Dermis microvascular lymphatic vessel endothelial cell (primary cell): ENCODE measurements at places on chromosomes 6 and 20. TPM values are rescaled to one million over a fixed set of nuclear protein-coding genes. Genes with fewer than 3 reads are reported as not detected.
A peak's percentile ranks its signal among the peaks of the same experiment; 100 is the strongest.

Gene MYMX
- 0.13 TPM in 1 of 2 replicates, not detected in the other for total RNA-seq

Gene RHAG
- total RNA-seq: not detected in 2 replicates

Gene ATP9A
- total RNA-seq: 54.0 and 75.5 TPM in 2 replicates

Gene MEI4
- not detected in 2 replicates for total RNA-seq

Gene BPIFB2
- not detected in 2 replicates for total RNA-seq

Gene KIAA1755
- 0.13 TPM in 1 of 2 replicates, not detected in the other for total RNA-seq

Gene TFB1M
- 10.2 and 12.1 TPM in 2 replicates for total RNA-seq

Gene PRR18
- total RNA-seq: not detected in 2 replicates

Gene ARMH2
- total RNA-seq: not detected in 2 replicates

Gene INSM1
- total RNA-seq: not detected in 2 replicates

Gene TMEM200A
- total RNA-seq: under 0.01 TPM in 2 replicates

Gene ZSCAN16
- total RNA-seq: 10.5 and 12.1 TPM in 2 replicates

Gene SNAI1
- 1.0 and 1.6 TPM in 2 replicates for total RNA-seq

Gene WFDC2
- not detected in 2 replicates for total RNA-seq

Gene KCNS1
- under 0.01 and 0.25 TPM in 2 replicates for total RNA-seq

Gene GTSF1L
- not detected in 2 replicates for total RNA-seq

- no peak for DNase-seq
Measured at GRCh38 chr6:55490871-55491270, 88.1 kb downstream of the HMGCLL1 start.

GRCh38 chr20:44772636-44773035 is 27.0 kb downstream of the KCNK15 start:
- DNase-seq: no peak

DNA sequence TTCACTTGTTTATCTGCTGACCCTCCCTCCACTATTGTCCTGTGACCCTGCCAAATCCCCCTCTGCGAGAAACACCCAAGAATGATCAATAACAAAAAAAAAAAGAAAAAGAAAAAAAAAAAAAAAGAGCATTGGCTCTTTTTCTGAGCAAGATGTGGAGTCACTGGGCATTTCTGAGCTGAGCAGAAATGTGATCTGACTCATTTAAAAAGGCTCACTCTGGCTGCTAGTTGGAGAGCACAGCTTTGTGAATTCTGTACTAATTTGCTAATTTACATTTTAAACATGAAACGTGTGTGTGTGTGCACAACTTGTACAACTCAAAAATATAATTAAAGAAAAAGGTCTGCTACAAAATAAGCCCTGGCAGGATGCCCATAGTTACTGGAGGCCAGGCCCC is 20.2 kb downstream of the SCML4 start:
- DNase-seq: no peak

DNA sequence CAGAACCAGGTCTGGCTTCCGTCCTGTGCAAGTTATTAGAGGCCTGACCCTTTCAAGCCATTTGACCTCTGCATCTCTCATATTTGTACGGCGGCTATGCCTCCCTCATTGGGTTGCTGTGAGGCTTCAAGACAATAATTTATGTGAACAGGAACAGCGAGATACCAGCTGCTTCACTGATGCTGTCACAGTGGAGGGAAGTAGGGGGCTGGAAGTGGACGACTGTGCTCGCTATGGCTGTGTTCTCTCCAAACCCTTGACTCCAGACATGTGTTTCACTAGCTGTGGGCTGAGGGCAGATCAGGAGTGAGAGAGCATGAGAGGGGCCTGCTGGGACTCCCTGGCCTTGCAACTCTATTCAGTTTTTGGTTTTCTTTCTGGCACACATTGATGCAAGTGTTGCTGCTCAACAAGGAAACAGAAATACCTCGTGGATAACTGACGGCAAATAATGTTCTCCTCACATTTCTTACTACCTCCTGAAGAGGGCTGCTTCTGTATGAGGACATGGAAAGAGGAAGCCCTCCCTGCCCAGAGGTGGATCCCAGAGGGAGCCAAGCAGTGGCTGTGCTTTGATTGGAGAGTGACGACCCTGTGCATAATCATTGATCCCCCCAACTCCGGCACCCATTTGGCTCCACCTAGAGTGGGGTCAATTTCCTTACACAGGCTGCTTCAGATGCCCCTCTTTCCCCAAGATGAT is 34.7 kb upstream of the SCP2D1 start:
- no peak for DNase-seq

DNA sequence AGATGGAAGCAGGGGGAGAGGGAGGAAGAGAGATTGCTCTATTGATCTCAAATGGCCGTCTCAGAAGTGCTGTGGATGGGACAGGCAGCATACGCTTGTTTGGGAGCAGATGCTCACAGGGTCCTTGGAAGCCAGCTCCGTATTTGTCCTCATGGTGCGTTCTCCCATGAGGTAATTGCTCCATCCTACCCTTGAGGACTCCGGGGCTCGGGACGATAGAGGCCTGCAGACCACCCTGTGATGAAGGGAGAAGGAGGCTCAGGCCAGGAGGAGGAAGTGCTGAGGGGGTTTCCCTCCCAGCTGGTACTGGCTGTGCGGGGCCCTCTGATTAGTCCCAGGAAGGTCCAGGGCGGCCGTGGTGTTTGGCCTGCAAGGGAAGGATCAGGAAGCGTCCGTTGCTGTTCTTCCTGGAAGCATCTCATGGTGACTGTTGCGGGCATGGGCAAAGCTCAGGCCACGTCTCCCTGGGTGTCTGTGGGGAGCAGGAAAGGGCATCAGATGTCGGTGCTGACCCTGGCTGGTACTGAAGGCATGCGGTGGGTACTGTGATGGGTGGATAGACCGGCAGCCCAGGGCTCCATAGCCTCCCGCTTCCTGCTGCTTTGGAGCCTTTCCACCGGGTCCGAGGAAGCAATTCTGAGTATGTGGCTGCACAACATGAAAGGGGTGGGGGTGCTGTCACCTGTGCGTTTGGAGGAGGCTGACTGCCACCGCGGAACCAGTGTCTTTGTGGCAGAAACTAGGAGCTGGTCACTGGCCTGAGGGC is 158.3 kb downstream of the SYCP2 start:
- DNase-seq: no peak

GRCh38 chr6:63391203-63391970 is 71.6 kb upstream of the LGSN start:
- no peak for DNase-seq

DNA sequence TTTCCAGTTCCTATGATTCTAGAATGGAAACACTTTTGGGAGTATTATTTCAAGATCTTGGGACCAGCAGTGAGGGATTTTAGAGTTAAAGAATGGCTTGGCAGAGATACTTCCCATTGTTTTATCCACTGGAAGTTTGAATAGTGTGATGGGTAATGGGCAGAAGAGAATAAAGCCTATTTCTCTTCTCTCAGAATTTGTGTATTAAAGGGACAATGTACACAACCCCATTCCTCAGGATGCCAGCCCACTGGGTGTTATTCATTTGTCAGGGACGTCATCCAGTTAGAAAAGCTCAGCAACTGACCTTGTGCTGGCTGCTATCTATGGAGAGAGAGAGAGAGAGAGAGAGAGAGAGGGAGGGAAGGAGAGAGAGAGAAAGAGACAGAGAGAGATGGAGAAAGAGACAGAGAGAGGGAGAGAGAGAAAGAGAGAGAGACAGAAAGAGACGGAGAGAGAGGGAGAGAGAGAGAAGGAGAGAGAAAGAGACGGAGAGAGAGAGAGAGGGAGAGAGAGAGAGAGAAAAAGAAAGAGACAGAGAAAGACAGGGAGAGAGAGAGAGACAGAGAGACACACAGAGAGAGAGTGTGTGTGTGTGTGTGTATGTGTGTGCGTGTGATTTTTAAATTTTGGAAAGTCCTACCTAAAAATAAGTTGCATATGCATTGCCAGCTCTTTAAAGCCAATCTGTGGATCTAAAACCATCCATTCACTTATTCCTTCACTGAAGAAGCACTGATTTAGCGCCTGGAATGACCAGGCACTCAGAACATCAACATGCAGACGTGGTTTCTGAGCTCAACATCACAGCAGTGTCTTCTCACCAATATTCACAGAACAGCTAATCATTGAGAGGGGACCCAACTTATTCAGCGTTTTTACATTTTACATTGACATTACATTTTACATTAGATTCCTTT is 388.8 kb downstream of the THBS2 start:
- DNase-seq: no peak

DNA sequence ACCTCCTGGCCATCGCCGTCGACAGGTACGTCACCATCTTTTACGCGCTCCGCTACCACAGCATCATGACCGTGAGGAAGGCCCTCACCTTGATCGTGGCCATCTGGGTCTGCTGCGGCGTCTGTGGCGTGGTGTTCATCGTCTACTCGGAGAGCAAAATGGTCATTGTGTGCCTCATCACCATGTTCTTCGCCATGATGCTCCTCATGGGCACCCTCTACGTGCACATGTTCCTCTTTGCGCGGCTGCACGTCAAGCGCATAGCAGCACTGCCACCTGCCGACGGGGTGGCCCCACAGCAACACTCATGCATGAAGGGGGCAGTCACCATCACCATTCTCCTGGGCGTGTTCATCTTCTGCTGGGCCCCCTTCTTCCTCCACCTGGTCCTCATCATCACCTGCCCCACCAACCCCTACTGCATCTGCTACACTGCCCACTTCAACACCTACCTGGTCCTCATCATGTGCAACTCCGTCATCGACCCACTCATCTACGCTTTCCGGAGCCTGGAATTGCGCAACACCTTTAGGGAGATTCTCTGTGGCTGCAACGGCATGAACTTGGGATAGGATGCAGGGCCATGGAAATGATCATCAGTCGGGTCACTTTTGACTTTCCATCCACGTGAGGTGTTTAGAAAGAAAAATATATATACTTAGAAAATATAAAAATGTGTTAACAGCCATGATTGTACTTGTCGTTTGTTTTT is 868 bp downstream of the MC3R start:
- DNase-seq: no peak

- DNase-seq: peak; percentile 60
Measured at GRCh38 chr20:45911486-45912343, at the start of gene PLTP. Gene PLTP, minus strand, starts transcription at chr20:45912155. Its CDS starts 703 bp downstream, at chr20:45911452.

- DNase-seq: no peak
Measured at GRCh38 chr6:141321493-141322347, 811.0 kb upstream of the GJE1 start.

GRCh38 chr6:136351518-136352110 is 62.0 kb upstream of the BCLAF1 start:
- DNase-seq: no peak

DNA sequence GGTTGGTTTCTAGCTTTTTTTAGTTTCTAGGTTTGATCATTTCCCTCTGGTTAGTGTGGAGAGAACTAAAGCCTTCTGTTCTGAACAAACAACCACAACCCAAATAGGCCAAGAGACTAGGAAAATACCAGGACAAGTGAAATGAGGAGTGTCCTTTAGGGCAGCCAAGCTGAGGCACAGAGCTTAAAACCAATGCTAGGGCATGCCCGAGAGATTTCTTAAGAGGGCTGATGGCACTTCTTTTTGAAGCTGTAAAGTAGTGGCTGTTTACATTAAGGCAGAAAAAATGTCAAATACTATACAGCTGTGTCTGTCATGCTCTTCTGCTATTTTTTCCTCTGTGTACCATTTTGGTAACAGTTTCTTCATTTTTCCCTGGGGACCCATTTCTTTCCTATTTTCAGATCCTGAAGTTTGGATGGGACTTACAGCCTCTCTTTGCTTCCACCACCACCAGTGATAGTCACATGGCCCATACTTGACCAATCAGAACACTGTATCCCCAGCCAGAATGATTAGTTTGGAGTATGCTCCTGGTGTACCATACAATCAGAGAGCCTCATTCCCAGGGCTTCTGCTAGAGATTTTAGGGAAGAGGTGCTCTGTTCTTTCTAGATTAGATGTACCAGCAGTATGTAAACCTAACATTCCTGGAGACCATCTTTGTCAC is 154.4 kb downstream of the BMP2 start:
- DNase-seq: no peak

GRCh38 chr20:31966991-31967655 is 828 bp upstream of the XKR7 start:
- no peak for DNase-seq

DNA sequence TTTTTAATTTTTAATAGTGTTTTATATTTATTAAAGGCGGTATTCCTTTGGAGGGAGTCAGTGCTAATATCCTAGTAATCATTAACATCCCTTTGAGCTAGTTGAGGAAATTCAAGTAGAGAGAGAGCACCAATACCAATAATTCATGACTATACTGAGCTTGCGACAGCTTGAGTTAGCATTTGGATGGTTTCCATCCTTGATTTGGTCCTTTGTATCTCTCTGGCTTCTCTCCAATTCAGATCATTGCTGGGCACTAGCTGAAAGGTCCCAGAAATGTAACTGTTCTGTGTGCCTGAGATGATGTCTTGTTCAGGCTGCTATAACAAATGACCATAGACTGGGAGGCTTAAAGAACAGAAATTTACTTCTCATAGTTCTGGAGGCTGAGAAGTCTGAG is 77.0 kb downstream of the RNF144B start:
- DNase-seq: no peak

GRCh38 chr20:46696791-46697279 is 7.6 kb upstream of the TP53RK start:
- no peak for DNase-seq

- no peak for DNase-seq
Measured at GRCh38 chr6:109477725-109478124, 5.3 kb downstream of the ZBTB24 start.

GRCh38 chr6:32146687-32147086 is 5.1 kb downstream of the PRRT1 start:
- DNase-seq: no peak

- no peak for DNase-seq
Measured at GRCh38 chr6:38407192-38407591, 232.5 kb downstream of the BTBD9 start.

DNA sequence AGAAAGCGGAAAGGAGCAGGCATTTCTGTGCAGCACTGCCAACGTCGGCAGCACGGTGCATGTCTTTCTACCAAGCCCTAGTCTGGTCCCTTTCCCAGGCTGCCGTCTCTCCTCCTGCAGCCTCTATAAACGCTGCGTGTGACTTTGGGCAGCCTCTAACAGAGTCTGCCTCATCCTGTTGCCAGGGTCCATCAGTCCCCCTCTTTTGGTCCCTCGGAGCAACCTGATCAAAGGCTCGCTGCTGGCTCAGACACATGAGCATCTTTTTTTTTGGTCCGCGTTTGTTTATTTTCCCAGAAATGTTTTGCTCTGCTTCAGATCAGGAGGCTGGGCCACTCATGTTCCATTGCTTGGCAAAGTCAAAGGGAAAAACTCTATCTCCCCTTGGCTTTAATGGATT is 166.8 kb upstream of the CST7 start:
- no peak for DNase-seq

- no peak for DNase-seq
Measured at GRCh38 chr6:152734630-152735029, 16.0 kb upstream of the VIP start.

DNA sequence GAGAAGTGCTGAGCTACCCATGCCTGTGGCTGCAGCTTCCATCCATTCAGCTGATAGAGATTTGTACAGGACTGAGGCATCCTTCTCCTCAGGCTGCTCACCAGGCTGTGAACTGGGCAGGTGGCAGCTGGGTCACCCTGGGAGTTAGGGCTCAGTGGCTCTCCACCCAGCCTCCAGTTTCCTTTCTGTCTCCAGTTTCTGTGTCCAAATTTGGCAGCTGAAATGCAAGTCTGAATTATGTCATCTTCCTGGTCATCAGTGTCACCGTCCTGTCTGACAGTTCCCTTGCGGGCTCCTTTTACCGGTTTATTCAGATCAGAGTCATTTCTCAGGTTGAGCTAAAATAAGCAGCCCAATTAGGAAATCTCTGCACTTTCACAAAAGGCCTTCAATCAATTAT is 93.3 kb downstream of the EDN1 start:
- DNase-seq: no peak

GRCh38 chr20:56995635-56996075 is 270.8 kb downstream of the BMP7 start:
- DNase-seq: no peak

GRCh38 chr6:121998631-121999030 is 400.8 kb upstream of the HSF2 start:
- no peak for DNase-seq

GRCh38 chr6:168834042-168834587 is 393.1 kb downstream of the SMOC2 start:
- no peak for DNase-seq
